ENCODE measurements at places on chromosomes 3 and 15. TPM values are rescaled to one million over a fixed set of nuclear protein-coding genes. Genes with fewer than 3 reads are reported as not detected.

- DNase-seq: no peak
- H3K4me1 ChIP-seq: no peaks in the 10 kb centered on the region
- no peak overlapping the region for H3K27ac ChIP-seq
- no peaks in the 10 kb centered on the region for H3K36me3 ChIP-seq
Observed at GRCh38 chr3:143137435-143138036, 18.0 kb downstream of the CHST2 start.

DNA sequence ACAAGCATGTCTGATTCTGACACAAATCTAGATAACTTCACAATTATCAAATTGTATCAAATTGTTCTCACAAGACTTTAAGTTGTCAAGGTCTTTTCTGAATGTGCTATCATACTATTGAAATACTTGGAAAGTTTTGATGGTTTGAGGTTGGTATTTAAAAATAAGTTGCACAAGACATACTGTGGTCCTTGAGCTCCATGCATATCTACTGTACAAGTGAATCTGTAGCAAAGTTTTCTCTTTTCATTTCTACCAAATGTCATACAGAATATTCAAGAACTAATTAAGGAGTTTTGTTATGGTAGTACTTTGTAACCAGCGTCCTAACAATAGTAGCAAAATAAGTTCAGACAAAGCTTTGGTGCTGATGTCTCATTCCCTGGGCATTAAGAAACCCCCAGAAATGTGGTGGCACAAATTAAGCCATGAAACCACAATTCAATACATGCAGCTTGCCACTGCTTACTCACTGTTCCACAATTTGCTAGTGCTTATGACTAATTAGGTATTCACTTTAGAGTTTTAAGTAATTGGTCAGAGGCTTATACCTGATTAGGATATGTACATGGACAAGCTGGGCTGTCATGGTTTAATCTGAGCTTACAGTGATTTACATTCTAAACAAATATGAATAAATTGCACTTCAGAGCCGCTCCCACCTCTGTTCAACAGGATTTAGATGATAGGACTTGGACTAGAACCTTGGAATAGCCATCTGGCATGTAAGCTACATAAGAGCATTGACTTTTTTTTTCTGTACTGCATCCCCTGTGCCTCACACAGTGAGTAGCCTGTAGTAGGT lies 8.8 kb downstream of the TBC1D23 start:
- H3K27ac ChIP-seq: no peak overlapping the region
- no peak for DNase-seq
- peaks cover 4% of the 10 kb centered on the region for H3K4me1 ChIP-seq
- H3K36me3 ChIP-seq: no peaks in the 10 kb centered on the region
- H3K4me3 ChIP-seq: no peak overlapping the region

DNA sequence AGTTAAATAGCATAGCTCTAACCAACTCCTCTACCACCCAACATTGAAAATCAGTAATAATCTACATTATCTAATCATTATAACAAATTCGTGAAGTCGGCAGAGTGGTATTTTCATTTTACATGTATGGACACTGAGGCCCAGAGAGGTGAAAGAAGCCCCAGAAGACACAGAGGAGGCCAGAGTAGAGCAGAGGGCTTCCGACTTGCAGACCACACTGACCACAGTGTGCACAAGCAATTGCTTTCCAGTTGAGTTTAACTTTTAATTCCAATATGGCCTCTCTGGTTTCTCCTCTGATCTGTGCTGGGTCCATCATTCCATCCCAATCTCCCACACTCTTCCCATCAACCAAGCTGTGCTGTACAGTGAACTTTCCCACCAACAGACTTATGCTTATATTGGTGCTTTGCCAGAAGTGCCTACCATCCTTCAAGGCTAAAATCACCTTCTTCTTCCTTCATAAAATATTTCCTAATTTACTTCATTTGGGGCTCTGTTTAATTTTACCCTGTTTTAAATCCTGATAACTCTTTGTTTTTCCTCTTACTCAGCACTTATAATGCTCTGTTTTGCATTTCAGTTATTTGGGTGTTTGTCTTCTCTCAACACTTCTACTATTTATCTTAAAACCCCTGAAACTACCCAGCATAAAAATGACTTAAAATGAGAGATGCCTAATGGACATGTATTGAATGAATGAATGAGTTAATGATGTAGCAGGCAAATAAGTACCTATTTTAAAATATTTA lies 81.8 kb upstream of the TNFSF10 start:
- H3K4me1 ChIP-seq: peaks cover 16% of the 10 kb centered on the region
- no peak overlapping the region for H3K27ac ChIP-seq
- H3K36me3 ChIP-seq: no peaks in the 10 kb centered on the region
- no peaks in the 10 kb centered on the region for H3K27me3 ChIP-seq

DNA sequence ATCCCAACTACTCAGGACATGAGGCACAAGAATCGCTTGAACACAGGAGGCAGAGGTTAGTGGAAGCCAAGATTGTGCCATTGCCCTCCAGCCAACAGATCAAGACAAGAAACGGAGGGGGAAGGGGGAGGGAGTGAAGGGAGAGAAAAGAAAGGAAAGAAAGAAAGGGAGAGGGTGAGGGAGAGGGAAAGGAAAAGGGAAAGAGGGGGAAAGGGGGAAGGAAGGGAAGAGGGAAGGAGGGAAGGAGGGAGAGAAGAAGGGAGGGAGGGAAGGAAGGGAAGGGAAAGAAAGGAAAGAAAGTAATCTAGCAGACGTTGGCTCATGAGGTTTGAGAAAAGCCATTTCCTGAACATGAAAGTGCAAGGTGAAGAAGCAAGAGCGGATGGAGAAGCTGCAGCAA lies 53.1 kb upstream of the SETMAR start:
- H3K4me1 ChIP-seq: no peaks in the 10 kb centered on the region
- no peak overlapping the region for H3K27ac ChIP-seq
- no peaks in the 10 kb centered on the region for H3K27me3 ChIP-seq

DNA sequence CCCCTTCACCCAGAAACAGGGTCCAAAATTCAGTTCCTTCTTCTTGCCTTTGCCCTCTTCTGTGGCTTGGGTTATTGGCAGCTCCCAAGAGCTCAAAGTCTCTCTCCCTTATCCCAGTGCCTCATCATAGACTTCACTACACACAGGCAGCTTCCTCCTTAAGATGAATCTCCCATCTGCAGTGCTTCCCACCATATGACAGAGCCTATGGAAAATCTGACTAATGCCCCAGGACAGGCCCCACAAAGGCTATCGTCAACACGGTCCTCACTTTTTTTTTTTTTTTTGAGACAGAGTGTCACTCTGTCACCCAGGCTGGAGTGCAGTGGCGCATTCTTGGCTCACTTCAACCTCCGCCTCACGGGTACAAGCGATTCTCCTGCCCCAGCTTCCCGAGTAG lies 194.1 kb downstream of the MEX3B start:
- no peak overlapping the region for H3K4me3 ChIP-seq
- no peaks in the 10 kb centered on the region for H3K4me1 ChIP-seq
- no peaks in the 10 kb centered on the region for H3K27me3 ChIP-seq
- no peak for DNase-seq

DNA sequence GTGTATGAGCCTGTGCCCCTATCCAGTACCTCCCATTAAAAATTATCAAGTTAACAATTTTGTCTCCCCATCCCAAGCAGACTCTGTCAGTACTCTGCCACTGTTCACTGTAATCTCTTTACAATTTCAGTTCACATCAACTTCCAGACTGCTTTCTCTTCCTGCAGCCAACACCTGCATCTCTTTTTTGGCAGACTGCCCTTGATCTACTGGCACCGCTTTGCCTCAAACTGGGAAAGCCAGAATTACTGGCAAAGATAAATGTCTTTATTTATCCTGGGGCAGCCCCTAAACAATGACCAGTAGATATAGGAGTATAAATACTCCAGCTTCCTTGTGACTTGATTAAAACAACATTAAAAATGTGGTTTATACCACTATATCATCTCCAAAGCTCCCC lies 494.1 kb downstream of the ZNF385D start:
- H3K4me3 ChIP-seq: no peak overlapping the region
- no peak overlapping the region for H3K27ac ChIP-seq
- no peaks in the 10 kb centered on the region for H3K4me1 ChIP-seq
- no peaks in the 10 kb centered on the region for H3K36me3 ChIP-seq
- no peak for DNase-seq

GRCh38 chr3:20222274-20222673 lies 36.3 kb upstream of the SGO1 start:
- H3K4me3 ChIP-seq: peak overlapping the region; percentile 20
- H3K36me3 ChIP-seq: no peaks in the 10 kb centered on the region
- H3K27me3 ChIP-seq: no peaks in the 10 kb centered on the region
- H3K4me1 ChIP-seq: peaks cover 44% of the 10 kb centered on the region

- no peak overlapping the region for H3K4me3 ChIP-seq
- no peaks in the 10 kb centered on the region for H3K27me3 ChIP-seq
- no peaks in the 10 kb centered on the region for H3K4me1 ChIP-seq
- no peaks in the 10 kb centered on the region for H3K36me3 ChIP-seq
- H3K27ac ChIP-seq: no peak overlapping the region
- DNase-seq: no peak
Observed at GRCh38 chr15:69980341-69981059, 117.2 kb downstream of the TLE3 start.

- no peaks in the 10 kb centered on the region for H3K27me3 ChIP-seq
- H3K27ac ChIP-seq: no peak overlapping the region
- DNase-seq: no peak
- no peaks in the 10 kb centered on the region for H3K36me3 ChIP-seq
- no peak overlapping the region for H3K4me3 ChIP-seq
Observed at GRCh38 chr15:84883466-84883865, 996 bp upstream of the SLC28A1 start.

DNA sequence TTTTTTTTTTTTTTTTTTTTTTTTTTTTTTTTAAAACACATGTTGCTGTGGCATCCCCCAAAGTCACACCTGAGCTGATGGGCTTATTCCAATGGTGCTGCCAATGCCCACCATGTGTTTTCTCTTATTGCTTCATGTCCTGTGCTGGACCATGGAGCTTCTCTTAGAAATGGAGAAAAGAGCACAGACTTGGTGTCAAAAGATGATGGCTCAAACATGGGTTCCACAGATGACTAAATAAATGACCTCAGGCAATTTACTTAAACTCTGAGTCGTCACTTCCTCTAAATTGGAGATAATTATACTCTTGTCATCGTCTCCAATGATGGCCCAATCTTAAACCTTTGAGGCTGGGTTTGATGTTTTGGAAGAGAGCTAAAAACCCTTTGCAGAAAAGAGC lies 28.1 kb downstream of the CHST2 start:
- H3K27ac ChIP-seq: no peak overlapping the region
- H3K4me1 ChIP-seq: no peaks in the 10 kb centered on the region
- DNase-seq: no peak
- no peaks in the 10 kb centered on the region for H3K36me3 ChIP-seq

GRCh38 chr15:70308735-70309434 lies 211.2 kb upstream of the TLE3 start:
- H3K27me3 ChIP-seq: no peaks in the 10 kb centered on the region
- H3K36me3 ChIP-seq: no peaks in the 10 kb centered on the region
- H3K4me1 ChIP-seq: no peaks in the 10 kb centered on the region
- H3K27ac ChIP-seq: no peak overlapping the region
- DNase-seq: no peak

GRCh38 chr15:42921342-42921731 lies 759 bp upstream of the TTBK2 start:
- H3K4me3 ChIP-seq: peak overlapping the region; percentile 93
- no peaks in the 10 kb centered on the region for H3K36me3 ChIP-seq
- H3K27me3 ChIP-seq: peaks cover 16% of the 10 kb centered on the region
- H3K4me1 ChIP-seq: peaks cover 14% of the 10 kb centered on the region
- H3K27ac ChIP-seq: no peak overlapping the region

- H3K4me1 ChIP-seq: peaks cover 37% of the 10 kb centered on the region
- peak overlapping the region; percentile 16 for H3K27ac ChIP-seq
- peaks cover 5% of the 10 kb centered on the region for H3K36me3 ChIP-seq
- H3K4me3 ChIP-seq: no peak overlapping the region
Observed at GRCh38 chr3:186964071-186964470, 33.7 kb downstream of the ST6GAL1 start.

The USP3 gene
- 48.8 TPM for total RNA-seq

The BBX gene
- total RNA-seq: 110 TPM

The HIGD2B gene
- not detected for total RNA-seq

The CEP97 gene
- 46.1 TPM for total RNA-seq

The ADAMTS17 gene
- 1.5 TPM for total RNA-seq

The FSIP1 gene
- total RNA-seq: 2.1 TPM

The IL5RA gene
- not detected for total RNA-seq

The AMIGO3 gene
- not detected for total RNA-seq

Data from neural progenitor cell (in vitro differentiated cells).